ENCODE measurements at places on chromosomes 2 and 18.

DNA sequence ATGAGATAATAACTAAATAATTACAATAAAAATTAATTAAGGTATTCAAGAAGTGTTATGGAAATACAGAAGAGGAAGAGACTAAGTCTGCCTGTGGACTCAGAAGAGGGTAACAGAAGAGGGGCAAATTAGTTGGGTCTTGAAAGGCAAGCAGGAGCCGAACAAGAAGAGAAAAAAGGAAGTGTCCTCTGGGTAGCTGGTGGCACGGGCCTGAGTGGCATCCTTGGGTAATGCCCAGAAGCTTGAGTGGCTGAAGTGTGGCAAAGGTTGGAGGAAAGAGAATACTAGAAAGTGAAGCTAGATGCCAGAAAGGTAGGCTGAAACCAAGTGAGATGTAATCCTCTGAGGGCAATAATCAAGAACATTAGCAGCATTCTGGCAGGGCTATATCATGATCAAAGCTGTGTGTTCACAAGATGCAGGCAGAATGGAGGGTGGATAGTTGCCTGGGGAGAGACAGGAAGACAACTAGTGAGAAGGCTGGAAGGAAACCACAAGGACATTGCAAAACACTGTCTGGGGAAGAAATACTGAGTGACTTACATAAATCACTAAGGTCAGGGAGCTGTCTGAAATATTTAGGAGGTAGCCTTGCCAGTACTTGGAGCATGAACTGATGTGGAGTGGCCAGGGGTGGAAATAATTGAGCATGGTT lies 16.2 kb downstream of the DOCK10 start:
- DNase-seq = peak; percentile 87

DNA sequence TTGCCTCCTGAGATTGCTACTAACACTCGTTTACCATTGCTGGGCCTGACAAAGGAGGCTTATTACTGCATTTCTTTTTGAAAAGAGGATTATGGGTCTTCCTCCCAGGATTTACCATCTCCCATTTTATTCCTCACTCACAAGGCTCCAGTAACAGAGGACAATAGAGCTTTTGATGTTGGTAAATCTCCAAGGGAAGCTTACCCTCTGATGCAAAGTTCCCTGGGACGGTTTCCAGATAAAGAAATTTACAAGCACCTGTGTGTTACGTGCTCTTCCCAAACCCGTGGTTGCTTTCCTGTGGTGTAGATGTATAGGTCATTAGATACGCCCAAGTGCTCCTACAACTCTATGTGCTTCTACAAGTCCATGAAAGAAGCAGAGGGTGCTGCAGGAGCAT lies 17.1 kb downstream of the VSNL1 start:
- no peak for DNase-seq

DNA sequence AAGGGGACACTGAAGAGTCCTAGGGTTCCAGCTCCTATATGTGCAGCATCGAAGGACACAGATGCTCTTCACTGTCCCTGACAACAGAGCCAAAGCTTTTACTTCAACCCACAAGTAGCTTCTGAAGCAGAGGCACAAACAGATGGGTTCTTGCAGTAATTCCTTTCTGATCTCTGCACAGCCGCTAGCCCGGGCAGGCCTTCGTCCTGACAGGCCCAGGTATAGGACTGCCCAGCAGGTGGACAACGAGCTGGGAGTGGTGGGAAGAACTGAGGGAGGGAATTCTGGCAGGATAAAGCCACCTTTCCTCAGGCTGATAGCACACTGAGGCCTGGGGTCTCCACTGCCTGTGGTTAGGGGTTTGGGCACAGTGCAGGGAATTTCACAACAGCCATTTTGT lies 94.8 kb downstream of the RHOB start:
- no peak for DNase-seq

- no peak for DNase-seq
Observed at GRCh38 chr2:9310377-9310776, 103.8 kb downstream of the ASAP2 start.

DNA sequence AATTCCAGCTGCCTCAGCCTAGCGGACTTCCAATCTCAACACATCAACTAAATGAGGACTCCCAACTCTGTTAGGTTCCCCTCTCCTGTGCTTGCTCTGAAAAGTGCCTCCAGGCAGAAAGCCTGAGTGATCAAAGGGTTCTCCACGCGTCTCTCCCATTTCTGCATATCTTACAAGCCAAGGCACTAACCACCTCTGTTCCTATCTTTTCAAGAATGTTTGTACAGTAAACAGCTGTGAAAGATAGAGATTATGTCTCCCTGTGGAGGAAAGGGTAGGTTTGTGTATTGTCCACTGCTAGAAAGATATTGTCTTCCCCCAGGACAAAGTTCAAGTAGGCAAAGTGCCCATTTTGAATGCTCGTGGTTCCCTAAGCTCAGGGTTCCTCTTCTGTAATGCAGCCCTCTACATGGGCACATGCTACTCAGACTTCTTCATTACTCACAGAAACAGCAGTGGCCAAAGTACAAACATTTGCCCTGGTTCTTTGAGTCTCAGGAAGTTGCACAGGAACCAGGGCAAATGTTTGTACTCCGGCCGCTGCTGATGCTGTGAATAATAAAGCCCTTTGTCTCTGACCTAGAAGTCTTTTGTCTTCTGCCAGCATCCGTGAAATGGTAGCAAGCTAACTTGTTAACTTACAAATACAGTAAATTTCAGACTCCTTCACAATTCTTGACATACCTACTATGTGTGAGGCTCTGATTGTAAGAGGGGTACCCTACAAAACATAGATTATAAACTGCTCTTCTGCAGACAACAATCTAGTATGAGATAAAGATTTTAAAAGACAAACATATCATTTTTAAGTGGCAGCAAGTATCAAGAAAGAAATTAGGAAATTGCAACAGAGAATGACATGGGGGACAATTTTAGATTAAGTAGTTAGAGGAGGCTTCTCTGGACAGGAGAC lies 44.5 kb downstream of the PKDCC start:
- no peak for DNase-seq

GRCh38 chr2:19119326-19120001 lies 239.0 kb downstream of the OSR1 start:
- no peak for DNase-seq
